ENCODE measurements at places on chromosomes 2 and 18.

- no peak for DNase-seq
Measured at GRCh38 chr2:195677290-195677689, 20.3 kb downstream of the SLC39A10 start.

- no peak for DNase-seq
Measured at GRCh38 chr2:197250084-197250397, 60.5 kb downstream of the ANKRD44 start.

- DNase-seq = peak; percentile 23
Measured at GRCh38 chr2:226963528-226963927, 127.7 kb downstream of the RHBDD1 start.

GRCh38 chr2:175251425-175252041 is 70.0 kb upstream of the ATP5MC3 start:
- DNase-seq = peak; percentile 65

GRCh38 chr2:241241669-241242068 is 53.2 kb downstream of the ANO7 start:
- DNase-seq = no peak

GRCh38 chr2:55078956-55079355 is 28.7 kb upstream of the RTN4 start:
- no peak for DNase-seq

- peak; percentile 5 for DNase-seq
Measured at GRCh38 chr2:39381653-39382052, 55.4 kb downstream of the MAP4K3 start.

- no peak for DNase-seq
Measured at GRCh38 chr2:154846842-154847241, 148.3 kb downstream of the KCNJ3 start.

DNA sequence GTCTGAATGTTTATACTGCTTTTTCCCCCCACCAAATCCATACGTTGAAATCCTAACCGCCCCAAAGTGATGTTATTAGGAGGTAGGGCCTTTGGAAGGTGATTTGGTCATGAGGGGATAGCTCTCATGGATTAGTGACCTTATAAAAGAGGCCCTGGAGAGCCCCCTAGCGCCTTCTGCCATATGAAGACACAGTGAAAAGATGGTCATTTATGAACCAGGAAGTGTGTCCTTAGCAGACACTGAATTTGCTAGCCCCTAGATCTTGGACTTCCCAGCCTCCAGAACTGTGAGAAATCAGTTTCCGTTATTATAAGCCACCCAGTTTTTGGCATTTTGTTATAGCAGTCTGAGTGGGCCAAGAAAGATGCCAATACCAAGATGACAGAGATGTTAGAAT is 7.2 kb upstream of the TSN start:
- peak; percentile 75 for DNase-seq

- no peak for DNase-seq
Measured at GRCh38 chr2:149235816-149236375, 94.5 kb upstream of the LYPD6 start.

DNA sequence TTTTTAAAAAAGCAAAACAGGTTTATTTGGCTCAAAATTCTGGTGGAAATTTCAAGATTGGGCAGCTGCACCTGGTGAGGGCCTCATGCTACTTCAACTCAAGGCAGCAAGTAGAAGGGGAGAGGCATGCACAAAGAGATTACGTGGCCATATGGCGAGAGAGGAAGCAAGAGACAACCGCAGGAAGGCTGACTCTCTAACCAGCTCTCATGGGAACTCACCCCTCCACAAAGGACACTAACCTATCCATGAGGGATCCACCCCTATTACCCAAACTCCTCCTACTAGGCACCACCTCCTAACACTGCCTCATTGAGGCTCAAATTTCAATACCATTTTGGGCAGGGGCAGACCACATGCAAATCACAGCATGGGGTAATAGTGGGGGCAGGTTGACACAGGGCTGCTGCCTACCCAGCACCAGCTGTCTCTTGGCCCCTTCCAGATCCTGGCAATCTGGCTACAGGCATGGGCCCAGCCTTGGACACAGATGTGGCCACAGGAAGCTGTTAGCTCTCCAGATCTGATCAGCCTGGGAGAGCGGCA is 2.0 kb upstream of the CAPN10 start:
- DNase-seq = peak; percentile 99

DNA sequence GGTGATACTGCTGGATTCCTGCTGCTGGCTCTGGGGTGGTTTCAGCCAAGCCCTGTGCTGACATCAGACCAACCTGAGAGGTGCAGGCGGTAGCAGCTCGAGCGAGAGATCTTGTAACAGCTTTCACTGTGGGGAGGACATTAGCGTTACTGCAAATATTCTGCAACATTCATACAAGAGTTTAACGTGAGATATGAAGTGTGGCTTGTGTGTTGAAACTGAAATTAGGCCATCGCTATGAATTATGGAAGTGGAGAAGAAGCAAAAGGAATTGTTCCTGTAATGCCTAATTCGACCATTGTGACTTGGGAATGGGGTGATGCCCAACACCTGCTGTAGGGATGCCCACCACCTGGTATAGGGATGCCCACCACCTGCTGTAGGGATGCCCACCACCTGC is 6.5 kb upstream of the MLPH start:
- no peak for DNase-seq

GRCh38 chr18:21254576-21254975 is 12.5 kb downstream of the GREB1L start:
- no peak for DNase-seq

DNA sequence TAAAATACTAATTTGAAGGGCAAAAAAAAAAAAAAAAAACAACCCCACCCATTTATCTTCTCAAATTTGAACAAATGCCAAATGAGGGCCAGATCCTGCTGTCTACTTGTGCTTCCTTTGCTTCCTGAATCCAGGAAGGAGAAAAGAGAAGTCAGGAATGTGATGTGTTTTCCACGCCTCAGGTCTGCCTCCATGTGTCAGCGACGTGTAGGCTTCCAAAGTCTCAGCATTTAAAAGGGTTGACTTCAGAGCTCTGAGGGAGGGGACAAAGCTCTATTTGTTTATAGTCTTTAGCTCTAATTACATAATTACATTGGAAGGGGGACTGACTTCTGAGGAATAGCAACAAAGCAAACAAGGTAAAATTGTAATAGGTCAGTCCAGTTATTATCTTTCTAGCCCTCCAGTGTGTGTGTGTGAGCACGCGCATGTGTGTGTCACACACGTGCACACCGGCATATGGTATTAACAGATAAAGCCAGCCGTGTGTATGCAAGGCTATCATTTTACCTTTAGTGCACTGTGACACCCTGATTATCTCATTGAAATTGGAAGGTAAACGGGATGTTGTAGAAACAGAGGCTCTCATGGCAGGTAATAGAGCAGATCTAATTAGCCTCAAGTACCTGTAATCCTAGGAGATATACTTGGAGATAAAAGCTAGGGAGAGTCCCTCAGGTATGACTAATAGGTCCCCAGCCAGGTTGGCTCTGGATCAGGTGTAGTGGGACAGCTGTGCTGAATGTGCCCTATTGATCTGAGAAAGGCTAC is 911.4 kb upstream of the ZEB2 start:
- DNase-seq = peak; percentile 83

DNA sequence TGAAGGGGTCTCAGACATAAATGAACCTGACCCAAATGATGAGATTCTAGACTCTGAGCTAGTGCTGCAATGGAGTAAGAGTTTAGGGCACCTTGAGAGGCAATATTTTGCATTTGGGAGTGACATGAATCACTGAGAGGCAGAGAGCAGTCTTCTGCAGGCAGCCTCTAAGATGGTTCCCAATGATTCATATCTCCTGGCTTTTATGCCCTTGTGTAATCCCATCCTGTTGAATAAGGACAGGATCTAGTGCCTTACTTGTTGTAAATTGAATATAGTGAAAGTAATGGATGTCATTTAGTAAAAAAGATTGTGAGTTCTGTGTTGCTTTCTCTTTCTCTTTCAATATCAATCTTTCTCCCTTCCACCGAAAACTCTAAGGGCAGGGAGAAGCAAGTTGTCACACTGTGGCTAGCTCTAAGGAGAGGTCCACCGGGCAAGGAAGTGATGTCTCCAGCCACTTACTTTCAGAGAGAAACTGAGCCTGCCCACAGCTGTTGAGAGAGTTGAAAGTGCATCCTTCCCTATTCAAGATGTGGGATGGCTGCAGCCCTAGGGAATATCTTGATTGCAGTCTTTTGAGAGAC is 144.7 kb downstream of the TRIB2 start:
- DNase-seq = no peak

DNA sequence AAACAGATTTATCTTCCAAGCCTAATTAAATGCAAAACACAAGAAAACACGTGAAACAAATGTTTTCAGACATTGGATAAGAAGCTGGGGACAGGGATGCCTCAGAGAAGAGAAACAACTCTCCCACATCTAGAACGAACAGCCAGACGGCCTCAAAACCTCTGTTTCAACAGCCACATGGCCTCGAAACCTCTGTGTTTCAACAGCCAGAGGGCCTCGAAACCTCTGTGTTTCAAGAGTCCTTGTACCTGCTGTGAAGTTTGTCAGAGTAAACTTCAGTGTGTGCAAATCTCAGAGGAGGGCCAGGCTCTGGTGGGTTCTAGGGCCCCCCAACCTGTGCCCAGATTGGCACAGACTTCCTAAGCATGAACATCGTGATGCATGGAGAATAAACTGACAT is 43.3 kb upstream of the NFATC1 start:
- DNase-seq = no peak

DNA sequence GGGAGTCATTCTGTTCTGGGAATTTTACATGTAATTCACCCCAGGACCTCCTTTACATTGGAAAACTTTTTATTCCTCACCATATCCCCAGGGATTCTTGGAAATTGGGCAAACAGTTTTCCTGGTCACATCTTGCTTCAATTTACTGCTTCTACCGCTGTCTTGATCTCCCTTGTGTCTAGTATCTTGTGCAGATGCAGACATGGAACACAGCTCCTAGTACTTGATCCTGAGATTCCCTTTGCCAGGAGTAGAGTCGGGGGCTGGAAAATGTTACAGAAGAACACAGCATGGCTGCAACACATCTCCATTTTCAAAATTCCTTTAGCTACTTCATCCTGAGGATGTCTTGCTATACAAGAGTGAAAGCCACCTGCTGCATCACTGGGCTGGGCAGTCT is 472.8 kb downstream of the PLCL1 start:
- no peak for DNase-seq

- DNase-seq = peak; percentile 77
Measured at GRCh38 chr2:28869494-28870145, 489 bp downstream of the TRMT61B start.

- DNase-seq = no peak
Measured at GRCh38 chr2:23423062-23423872, 38.3 kb downstream of the KLHL29 start.

DNA sequence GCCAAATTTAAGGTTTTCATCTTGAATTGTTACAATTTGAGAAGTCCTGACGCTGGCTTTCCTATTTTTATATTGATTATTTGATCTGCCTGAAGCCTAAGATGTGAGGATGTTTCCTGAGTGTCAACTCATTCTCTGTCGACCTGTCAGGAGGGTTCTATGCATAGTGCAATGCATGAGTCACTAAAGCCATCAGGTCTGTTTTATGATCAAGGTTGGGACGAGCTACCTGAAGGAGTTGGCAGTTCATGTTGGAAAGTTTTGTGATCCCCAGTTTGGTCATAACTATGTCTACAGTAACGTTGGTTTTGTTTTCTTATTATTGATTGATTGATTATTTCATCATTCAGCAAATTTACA is 71.2 kb downstream of the NABP1 start:
- no peak for DNase-seq

- peak; percentile 43 for DNase-seq
Measured at GRCh38 chr2:3779496-3780049, 76.2 kb downstream of the DCDC2C start.

DNA sequence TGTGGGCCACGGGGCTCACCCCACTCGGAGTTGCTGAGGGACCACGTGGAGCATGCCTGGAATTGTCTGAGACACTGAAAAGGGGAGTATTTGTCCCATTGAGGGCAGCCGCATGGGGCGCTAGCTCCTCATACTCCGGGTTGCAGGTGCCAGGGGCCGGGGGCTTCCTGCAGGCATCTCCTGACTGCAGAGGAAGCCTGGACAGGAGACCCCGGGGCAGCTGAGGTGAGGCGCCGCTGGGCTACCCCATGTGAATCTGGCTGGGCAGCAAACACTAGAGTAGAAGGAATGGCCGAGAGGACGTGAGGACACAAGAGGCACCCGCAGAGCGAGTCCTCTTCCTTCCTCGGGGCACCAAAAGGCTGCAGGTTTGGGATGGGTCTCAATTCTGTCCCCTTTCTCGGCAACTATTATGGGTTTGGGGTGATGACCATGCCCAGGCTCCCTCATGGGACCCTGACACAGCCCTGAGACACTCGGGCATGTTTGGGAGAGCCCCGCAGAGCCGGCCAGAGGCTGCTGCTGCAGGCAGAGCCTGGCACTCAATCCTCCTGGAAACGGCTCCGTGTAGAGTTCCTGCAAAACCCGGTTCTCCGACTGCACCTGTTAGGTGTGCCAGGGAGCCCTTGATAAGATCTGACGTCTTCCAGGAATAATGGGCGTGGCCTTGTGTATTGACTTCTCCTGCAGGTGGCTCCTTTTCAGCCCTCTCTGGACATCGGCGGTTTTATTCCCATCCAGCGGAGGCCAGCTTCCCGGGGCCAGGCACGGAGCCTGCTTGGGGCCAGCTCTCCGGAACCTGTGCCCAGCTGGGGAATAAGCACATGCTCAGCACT is 77.0 kb downstream of the CTIF start:
- no peak for DNase-seq

GRCh38 chr2:145108361-145108778 is 588.5 kb upstream of the ZEB2 start:
- DNase-seq = no peak

DNA sequence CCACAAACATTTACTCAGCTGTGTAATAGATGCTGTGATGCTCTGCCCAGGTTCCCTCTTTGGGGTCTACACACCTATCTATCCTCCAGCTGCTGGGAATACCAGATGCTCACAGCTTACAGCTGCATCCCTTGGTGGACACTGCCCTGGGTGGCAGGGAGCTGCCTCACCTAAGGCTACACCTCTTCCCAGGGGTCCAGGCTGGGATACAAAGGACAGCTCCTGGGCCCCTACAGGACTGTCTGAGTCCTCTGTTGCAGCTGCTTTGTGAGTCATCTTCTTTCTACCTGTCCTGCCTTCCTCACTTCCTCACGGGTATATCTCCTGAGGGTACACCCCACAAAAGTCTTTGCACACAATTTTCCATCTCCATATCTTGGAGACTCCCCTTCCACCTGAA is 27.6 kb downstream of the THNSL2 start:
- DNase-seq = no peak

DNA sequence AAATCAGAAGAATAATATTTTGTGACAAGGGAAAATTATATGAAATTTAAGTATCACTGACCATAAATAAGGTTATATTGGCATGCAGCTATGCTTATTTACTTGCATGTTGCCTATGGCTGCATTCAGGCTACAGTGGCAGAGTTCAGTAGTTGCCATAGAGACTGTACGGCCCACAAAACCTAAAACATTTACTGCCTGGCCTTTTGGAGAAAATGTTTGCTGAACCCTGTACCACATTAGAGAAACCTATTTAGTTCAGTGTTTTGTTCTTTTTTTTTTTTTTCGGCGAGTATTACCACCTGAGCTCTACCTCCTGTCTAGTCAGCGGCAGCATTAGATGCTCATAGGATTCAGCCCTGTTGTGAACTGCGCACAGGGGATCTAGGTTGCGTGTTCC is 163.7 kb downstream of the MCFD2 start:
- no peak for DNase-seq
